ENCODE measurements at places on chromosomes 7 and 10.

GRCh38 chr7:135210888-135211178, 493 bp downstream of the WDR91 start:
- DNase-seq, result no peak

- DNase-seq, result no peak
Observed at GRCh38 chr7:32631021-32631420, 135.7 kb downstream of the AVL9 start.

- DNase-seq, result no peak
Observed at GRCh38 chr7:3861941-3862340, 560.9 kb downstream of the SDK1 start.

DNA sequence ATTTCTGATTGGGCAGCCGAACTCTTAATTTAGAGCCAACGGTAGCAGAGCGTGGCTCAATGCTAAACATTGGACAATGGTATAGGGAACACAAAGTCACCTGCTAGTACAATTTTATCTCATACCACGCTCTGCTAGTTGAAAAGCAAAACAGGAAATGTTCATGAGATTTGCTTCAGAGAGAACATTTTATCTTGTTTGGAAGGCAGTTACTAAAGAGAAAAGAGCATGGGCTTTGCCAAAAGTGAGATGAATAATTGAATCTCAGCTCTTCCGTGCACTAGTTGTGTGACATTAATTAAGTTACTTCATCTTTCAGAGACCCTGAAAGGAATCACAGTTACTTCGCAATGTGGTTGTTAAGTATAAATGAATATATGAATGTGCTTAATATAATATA, 161.5 kb upstream of the FAM13C start:
- DNase-seq, result no peak

DNA sequence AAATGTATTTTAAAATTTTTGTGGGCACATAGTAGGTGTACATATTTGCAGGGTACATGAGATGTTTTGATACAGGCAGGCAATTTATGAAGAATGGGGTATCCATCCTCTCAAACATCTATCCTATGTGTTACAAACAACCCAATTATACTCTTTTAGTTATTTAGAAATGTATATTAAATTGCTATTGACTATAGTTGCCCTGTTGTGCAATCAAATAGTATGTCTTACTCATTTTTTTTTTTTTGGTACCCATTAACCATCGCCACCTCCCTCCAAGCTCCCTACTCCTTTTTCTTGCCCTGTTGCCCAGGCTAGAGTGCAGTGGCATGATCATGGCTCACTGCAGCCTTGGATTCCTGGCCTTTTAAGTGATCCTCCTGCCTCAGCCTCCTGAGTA, 128.1 kb downstream of the BAMBI start:
- no peak for DNase-seq

DNA sequence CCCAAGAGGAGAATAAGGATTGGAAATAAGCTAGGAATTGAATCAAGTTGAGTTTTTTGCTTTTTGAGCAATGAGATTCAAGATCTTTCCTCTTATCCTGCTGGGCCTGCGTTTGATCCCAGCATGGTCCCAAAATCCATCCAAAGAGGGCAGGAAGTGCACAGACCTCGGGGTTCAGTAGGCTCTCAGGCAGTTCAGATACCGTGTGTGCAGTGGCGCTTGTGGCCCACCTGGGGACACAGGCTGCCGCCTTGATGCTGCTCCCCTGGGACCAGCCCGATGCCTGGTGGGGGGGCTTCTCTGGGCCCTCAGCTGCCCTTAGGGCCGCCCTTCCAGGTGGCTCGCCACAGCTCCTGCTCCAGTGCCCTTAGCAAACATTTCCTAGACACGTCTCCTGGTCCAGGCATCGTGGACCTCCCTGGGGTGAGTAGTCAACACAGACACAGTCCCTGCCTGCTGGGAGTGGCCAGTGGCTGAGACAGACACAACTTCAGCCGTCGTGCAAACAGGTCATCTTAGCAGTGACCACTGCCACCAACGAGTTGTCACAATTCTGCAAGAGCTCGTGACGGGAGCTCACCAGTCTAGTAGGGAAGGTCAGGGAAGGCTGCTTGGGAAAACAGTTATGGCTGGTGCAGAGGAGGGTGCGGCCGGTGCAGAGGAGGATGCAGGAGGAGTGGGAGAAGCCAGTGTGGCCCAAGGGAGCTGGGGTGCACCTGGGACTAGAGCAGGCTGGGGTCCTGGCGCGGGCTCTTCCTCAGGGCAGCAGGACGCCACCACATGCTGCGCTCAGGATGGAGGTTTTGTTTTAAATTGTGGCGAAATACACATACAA, 21.7 kb upstream of the JAKMIP3 start:
- DNase-seq, result no peak

GRCh38 chr7:156791241-156791640, 101.7 kb downstream of the LMBR1 start:
- no peak for DNase-seq

DNA sequence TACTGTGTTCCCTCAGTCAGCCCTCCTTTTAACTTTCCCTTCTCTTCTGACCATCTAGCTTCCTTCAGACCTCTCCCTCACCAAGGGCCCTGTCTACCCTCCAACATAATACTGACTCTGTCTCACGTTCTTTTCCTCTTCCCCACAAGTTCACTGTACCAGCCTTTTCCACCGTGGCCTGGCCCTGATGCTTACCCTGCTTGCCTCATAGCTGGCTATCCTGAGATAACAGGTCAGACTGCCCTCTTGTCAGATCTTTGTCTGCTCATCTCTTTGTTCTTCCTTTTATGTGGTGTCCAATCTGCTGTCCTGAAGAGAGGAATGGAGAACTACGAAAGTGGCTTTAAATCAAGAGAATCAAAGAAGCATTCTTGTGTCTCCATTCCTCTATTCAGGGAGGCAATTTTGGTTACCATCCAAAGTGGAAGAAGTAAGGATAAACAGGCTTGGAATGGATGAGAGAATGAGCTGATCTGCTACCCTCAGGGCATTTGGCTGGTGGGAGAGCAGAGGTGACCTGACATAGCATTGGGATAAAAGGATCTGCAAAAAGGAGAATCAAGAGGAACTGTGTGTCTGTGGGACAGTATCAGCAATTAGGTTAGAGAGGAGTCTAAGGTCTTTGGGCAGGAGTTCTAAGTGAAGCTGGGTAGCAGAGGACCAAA, 8.1 kb downstream of the BTAF1 start:
- no peak for DNase-seq

DNA sequence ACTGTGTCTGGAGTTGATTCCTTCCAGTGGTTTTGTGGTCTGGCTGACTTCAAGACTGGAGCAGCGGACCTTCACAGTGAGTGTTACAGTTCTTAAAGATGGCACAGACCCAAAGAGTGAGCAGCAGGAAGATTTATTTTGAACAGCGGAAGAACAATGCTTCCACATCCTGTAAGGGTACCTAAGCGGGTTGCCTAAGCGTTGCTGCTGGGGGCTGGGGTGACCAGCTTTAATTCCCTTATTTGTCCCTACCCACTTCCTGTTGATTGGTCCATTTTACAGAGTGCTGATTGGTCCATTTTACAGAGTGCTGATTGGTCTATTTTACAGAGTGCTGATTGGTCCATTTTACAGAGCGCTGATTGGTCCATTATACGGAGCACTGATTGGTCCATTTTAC, 13.2 kb downstream of the AKR1B15 start:
- no peak for DNase-seq

GRCh38 chr7:136139417-136139816, 162.3 kb upstream of the MTPN start:
- no peak for DNase-seq

GRCh38 chr10:119383174-119383856, 159.2 kb downstream of the RGS10 start:
- DNase-seq, result no peak

DNA sequence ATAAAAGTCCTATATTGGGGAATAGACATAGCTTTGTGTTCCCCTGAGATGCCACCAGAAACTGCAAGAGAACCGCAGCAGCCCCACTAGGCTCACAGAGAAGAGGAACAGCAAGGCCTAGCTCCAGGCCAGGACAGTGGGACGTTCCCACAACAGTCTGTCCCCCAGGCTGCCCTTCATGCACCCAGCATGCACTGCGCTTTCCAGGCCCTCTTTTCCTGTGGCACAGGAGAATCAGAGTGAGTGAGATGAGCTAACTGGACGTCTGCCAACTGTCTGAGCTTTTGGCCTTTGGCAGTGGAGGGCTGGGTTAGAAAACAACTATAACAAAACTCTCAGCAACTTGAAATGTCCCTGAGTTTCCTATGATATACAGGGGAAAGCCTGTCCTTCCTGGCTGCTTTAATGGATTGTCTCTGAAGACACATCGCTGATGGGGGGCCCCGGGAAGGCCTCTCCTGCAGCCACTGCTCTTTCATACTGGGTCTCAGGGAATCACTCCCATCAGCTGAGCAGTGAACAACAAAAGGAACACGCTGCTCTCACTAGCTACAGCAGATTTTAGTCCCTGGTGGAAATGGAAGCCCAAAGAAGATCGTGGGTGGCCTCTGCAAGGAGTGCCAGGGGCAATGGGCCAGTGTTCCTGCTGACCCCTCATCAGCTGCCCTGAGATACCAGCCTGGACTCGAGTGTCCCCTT, 53.5 kb downstream of the PODXL start:
- no peak for DNase-seq
